T-cell (primary cell): ENCODE measurements at places on chromosomes 2 and 18.

GRCh38 chr18:3214855-3215637, 4.7 kb downstream of the MYOM1 start:
- H3K4me3 ChIP-seq = no peak overlapping the region
- H3K27ac ChIP-seq = no peak overlapping the region
- H3K4me1 ChIP-seq = peaks cover 3% of the 10 kb centered on the region
- DNase-seq = no peak

GRCh38 chr2:178477443-178478129, 814 bp downstream of the FKBP7 start:
- H3K36me3 ChIP-seq = no peaks in the 10 kb centered on the region
- H3K4me1 ChIP-seq = peaks cover 37% of the 10 kb centered on the region
- no peak for DNase-seq
- peak overlapping the region; percentile 92 for H3K4me3 ChIP-seq

GRCh38 chr2:86039963-86040655, 65.6 kb downstream of the POLR1A start:
- no peaks in the 10 kb centered on the region for H3K27me3 ChIP-seq
- no peak overlapping the region for H3K4me3 ChIP-seq
- peak overlapping the region; percentile 96 for H3K27ac ChIP-seq
- DNase-seq = no peak
- H3K4me1 ChIP-seq = peaks cover 68% of the 10 kb centered on the region

DNA sequence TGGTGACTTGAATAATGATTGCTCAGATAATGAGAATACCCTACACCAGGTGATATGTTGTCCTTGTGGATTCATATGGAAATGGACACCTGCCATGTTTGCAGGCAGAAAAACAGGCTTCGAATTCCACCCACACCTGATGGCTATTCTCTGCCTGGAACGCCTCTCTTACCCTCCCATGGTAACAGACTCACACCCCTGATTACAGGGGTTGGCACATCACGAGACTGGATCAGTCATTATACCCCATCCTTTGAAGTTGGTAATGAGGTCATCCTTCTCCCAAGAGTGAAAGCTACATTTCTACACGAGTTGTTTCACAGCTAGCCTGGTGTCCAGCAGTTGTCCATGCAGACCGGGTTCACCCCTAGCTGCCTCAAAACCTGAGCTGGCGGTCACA, 71.4 kb upstream of the MBOAT2 start:
- DNase-seq = no peak
- peaks cover 7% of the 10 kb centered on the region for H3K27me3 ChIP-seq
- H3K36me3 ChIP-seq = no peaks in the 10 kb centered on the region
- no peaks in the 10 kb centered on the region for H3K4me1 ChIP-seq

- H3K4me1 ChIP-seq = no peaks in the 10 kb centered on the region
- no peak overlapping the region for H3K27ac ChIP-seq
- no peaks in the 10 kb centered on the region for H3K36me3 ChIP-seq
- no peak for DNase-seq
- H3K4me3 ChIP-seq = no peak overlapping the region
- H3K27me3 ChIP-seq = no peaks in the 10 kb centered on the region
Measured at GRCh38 chr18:79765491-79766245, 32.1 kb upstream of the KCNG2 start.

DNA sequence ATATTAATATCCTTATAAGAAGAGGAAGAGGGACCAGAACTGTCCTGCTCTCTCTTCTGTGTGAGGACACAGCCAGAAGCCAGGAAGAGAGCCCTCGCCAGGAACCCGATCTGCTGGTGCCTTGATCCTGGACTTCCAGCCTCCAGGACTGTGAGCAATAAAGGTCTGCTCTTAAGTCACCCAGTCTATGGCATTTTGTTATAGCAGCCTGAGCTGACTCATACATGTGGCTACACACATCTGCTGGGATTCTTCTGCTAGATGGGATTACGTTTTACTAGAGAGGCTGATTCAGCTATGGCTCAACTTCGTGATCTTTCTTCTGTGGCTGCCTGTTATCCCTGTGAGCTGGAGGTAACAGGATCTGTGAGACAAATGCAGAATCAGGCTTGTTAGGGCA, 29.6 kb downstream of the ARL4C start:
- H3K4me3 ChIP-seq = no peak overlapping the region
- H3K27me3 ChIP-seq = no peaks in the 10 kb centered on the region
- DNase-seq = no peak

- H3K27me3 ChIP-seq = no peaks in the 10 kb centered on the region
- peak overlapping the region; percentile 96 for H3K27ac ChIP-seq
- peaks cover 45% of the 10 kb centered on the region for H3K4me1 ChIP-seq
- H3K36me3 ChIP-seq = no peaks in the 10 kb centered on the region
- no peak for DNase-seq
Measured at GRCh38 chr2:221521233-221521845, 50.8 kb downstream of the EPHA4 start.

DNA sequence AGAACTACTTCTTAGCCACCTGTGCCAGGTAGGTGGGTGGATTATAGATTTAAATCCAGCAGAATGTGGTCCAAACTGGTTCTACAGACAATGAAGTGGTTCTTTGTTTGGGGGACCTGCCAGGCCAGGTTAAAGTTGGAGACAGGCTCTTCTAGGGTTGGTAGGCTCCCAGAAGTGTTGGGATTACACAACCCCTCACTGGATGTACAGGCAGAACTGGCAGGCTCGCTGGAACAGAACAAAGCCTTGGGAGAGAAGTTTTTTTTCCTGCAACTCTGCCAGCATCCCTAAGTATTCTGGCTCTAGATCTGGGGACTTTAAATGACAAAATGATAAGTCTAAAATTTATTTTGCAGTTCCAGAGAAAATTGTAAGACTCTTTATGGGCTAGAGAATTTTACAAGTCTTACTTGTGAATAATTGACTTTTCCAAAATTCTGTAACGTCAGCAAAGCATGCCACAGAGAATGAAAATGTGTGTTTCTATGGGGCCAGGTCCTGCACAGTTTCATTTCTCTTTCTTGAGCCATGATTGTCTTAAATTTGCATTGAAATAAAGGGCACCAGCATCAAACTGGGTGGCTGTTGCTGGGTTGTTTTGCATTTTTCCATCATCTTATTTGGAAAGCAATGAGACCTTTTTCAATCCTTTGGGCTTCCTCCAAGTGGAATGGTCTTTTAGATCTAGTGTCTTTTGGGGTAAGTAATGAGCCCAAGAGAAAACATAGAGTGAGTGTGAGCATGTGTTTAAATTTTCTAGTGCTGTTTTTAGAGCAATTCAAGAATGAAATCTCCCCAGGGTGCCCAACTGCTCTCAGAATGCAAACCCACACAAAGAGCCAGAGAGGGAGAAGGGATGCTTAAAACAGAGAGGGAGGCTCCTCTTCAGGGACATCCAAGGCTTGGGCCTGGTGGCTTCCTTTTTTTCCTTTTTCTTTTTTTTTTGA, 32.4 kb upstream of the ATL2 start:
- H3K4me1 ChIP-seq = no peaks in the 10 kb centered on the region
- H3K27me3 ChIP-seq = no peaks in the 10 kb centered on the region
- no peak overlapping the region for H3K27ac ChIP-seq
- DNase-seq = no peak

DNA sequence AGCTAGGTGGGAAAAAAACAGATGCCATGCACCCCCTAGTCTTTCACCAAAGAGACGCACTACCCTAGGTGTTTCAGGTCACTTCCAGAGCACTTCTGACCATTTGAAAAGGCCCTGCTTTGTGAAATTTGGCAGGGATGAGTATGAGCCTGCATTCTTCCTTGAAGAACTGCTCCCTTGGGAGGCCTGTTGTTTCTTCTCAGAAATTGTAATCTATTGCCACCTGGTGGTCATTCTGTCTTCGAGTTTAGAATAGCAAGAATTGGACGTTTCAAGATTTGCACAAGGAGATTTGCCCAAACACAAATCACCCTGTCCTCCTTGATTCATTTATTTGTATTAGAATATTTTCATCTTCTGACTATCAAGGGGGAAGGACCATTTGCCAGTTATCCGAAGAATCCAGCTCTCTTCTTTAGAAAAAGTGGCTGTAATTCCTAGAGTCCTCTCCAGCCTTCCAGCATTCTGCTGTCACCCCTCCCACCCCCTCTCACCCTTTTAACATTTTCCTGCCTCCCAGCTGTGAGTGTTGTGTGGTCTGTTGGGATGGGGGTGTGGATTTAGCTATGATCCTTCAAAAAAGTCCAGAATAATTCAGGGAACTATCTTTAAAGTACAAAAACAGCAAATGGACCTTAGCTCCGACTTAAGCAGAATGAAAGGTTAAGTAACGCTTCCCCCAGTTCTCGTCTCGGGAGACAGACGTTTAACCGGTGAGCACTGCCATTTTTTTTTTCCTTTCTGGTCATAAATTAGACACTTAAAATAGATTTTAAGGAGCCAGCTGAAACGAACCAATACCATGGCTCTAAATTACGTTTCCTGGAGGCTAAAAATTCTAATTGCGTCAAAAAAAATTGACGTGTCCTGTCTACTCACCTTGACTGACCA, 3.7 kb upstream of the GAD1 start:
- H3K4me3 ChIP-seq = no peak overlapping the region
- DNase-seq = no peak
- no peaks in the 10 kb centered on the region for H3K36me3 ChIP-seq
- H3K27me3 ChIP-seq = peaks cover 8% of the 10 kb centered on the region
- H3K4me1 ChIP-seq = peaks cover 9% of the 10 kb centered on the region
- no peak overlapping the region for H3K27ac ChIP-seq

GRCh38 chr2:55875434-55876135, 48.0 kb downstream of the EFEMP1 start:
- H3K27me3 ChIP-seq = no peaks in the 10 kb centered on the region
- H3K4me3 ChIP-seq = no peak overlapping the region
- no peak for DNase-seq
- H3K4me1 ChIP-seq = no peaks in the 10 kb centered on the region
- no peak overlapping the region for H3K27ac ChIP-seq

- H3K4me3 ChIP-seq = no peak overlapping the region
- no peak overlapping the region for H3K27ac ChIP-seq
- DNase-seq = no peak
- H3K36me3 ChIP-seq = no peaks in the 10 kb centered on the region
- H3K27me3 ChIP-seq = no peaks in the 10 kb centered on the region
Measured at GRCh38 chr2:56707218-56707617, 523.4 kb downstream of the CCDC85A start.

- no peak overlapping the region for H3K4me3 ChIP-seq
- no peak for DNase-seq
- H3K27me3 ChIP-seq = no peaks in the 10 kb centered on the region
- no peak overlapping the region for H3K27ac ChIP-seq
- H3K36me3 ChIP-seq = no peaks in the 10 kb centered on the region
Measured at GRCh38 chr18:62044490-62045000, 142.3 kb downstream of the PIGN start.

- DNase-seq = no peak
- no peaks in the 10 kb centered on the region for H3K36me3 ChIP-seq
- no peak overlapping the region for H3K4me3 ChIP-seq
- H3K27ac ChIP-seq = no peak overlapping the region
- H3K4me1 ChIP-seq = peaks cover 7% of the 10 kb centered on the region
- H3K27me3 ChIP-seq = peaks cover 3% of the 10 kb centered on the region
Measured at GRCh38 chr2:73922681-73923080, 4.0 kb upstream of the DGUOK start.

GRCh38 chr2:233119806-233120205, 59.7 kb downstream of the INPP5D start:
- H3K27me3 ChIP-seq = no peaks in the 10 kb centered on the region
- H3K27ac ChIP-seq = no peak overlapping the region
- peaks cover 3% of the 10 kb centered on the region for H3K36me3 ChIP-seq
- peaks cover 52% of the 10 kb centered on the region for H3K4me1 ChIP-seq

DNA sequence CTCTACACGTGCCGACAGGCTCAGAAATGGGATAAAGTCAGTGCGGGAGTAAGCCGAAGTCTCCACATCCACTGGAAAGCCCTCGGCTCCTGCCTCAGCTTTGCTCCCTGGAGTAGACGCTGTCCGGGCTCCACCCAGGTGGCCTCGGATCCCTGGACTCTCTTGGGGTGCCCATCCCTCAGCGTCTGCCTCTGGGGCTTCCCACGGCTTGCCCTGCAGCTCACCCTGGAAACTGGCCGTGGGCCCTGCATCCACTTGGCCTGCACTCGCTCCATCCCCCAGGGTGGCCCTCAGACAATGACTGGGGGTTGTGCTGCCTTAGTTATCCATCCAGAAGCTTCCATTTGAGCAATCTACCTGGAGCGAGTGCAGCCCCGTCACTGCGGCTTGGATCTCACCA, 36.2 kb upstream of the TAF1B start:
- H3K4me1 ChIP-seq = no peaks in the 10 kb centered on the region
- no peaks in the 10 kb centered on the region for H3K27me3 ChIP-seq
- H3K27ac ChIP-seq = no peak overlapping the region
- no peak for DNase-seq

- H3K27ac ChIP-seq = no peak overlapping the region
- no peak for DNase-seq
- no peaks in the 10 kb centered on the region for H3K4me1 ChIP-seq
- H3K4me3 ChIP-seq = no peak overlapping the region
Measured at GRCh38 chr2:10234013-10234306, 68.7 kb upstream of the HPCAL1 start.
